Astrocyte (in vitro differentiated cells and primary cell): ENCODE measurements at places on chromosomes 2 and 18. TPM values are rescaled to one million over a fixed set of nuclear protein-coding genes. Genes with fewer than 3 reads are reported as not detected.

- DNase-seq: peak; percentile 76
- H3K27ac ChIP-seq: peak overlapping the region; percentile 50
- peaks cover 18% of the 10 kb centered on the region for H3K4me1 ChIP-seq
- no peaks in the 10 kb centered on the region for H3K27me3 ChIP-seq
These were observed 7.7 kb upstream of the SP100 start for GRCh38 chr2:230408244-230408842.

- no peak overlapping the region for H3K27ac ChIP-seq
- H3K4me1 ChIP-seq: no peaks in the 10 kb centered on the region
- H3K4me3 ChIP-seq: no peak overlapping the region
- H3K27me3 ChIP-seq: no peaks in the 10 kb centered on the region
- no peaks in the 10 kb centered on the region for H3K36me3 ChIP-seq
These were observed 400.3 kb downstream of the NCKAP5 start for GRCh38 chr2:133167990-133168389.

DNA sequence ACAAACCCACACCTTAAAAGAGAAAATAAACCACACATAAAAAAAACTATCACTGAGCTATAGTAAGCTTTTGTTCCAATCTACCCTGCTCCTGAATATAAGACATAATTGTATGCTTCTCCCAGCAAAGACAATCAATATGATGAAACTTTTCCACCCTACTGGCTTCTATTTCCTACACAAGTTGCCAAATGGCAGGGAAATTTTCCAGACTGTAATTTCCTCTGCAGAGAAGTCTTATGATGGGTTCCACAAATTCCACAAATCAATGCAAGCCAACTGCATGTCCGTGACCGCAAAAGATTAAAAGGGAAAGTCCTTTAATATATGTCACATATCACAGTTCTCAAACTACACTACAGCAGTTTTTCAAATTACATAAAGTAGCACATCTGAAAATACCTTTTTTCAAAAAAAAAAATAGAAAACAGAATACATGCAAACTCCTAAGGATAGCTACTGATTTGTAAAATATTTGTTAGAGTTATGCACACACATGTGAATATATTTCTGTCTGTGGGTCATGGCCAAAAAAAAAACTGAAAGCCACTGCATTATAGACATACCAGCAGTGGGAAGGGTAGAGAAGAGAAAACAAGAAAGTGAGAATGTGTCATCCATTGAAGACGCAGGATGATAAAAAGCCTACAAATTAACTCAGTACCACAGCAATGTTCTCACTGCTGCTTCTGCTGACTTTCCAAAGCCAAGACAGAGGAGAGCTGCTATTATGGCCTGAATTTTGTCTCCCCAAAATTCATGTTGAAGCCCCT is 61.4 kb downstream of the RPL31 start:
- H3K36me3 ChIP-seq: no peaks in the 10 kb centered on the region
- H3K4me1 ChIP-seq: peaks cover 4% of the 10 kb centered on the region
- H3K27me3 ChIP-seq: no peaks in the 10 kb centered on the region

DNA sequence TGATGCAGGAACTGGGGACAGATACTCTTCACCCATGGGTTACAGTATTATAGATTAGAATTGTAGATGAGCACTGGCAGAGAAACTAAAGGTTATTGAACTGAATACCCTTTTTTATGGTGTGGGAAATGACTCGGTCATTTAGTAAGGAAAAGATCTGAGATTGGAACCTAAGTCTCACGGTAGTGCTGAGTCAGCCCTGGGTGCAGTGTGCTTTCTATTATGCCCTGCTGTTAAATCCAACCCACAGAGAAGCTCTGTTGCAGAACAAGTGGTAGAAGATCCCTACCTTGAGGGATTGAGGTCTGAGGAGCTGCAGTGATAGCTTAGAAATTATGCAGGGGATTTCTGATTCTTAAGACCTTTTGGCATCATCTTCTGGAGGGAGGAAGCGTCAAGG is 12.7 kb downstream of the CCT7 start:
- H3K4me1 ChIP-seq: peaks cover 11% of the 10 kb centered on the region
- H3K4me3 ChIP-seq: no peak overlapping the region
- H3K36me3 ChIP-seq: peaks cover 82% of the 10 kb centered on the region

GRCh38 chr2:24083567-24084385 is 858 bp downstream of the TP53I3 start:
- no peaks in the 10 kb centered on the region for H3K27me3 ChIP-seq
- peak overlapping the region; percentile 74 for H3K4me3 ChIP-seq
- peak; percentile 76 for DNase-seq
- H3K36me3 ChIP-seq: peaks cover 20% of the 10 kb centered on the region
- peaks cover 8% of the 10 kb centered on the region for H3K4me1 ChIP-seq

GRCh38 chr18:27871726-27872125 is 305.2 kb downstream of the CDH2 start:
- no peaks in the 10 kb centered on the region for H3K36me3 ChIP-seq
- H3K4me1 ChIP-seq: no peaks in the 10 kb centered on the region
- H3K27me3 ChIP-seq: no peaks in the 10 kb centered on the region
- H3K27ac ChIP-seq: no peak overlapping the region

GRCh38 chr2:239202836-239203235 is 198.0 kb downstream of the HDAC4 start:
- H3K4me1 ChIP-seq: no peaks in the 10 kb centered on the region
- H3K36me3 ChIP-seq: no peaks in the 10 kb centered on the region
- H3K27ac ChIP-seq: no peak overlapping the region
- no peak overlapping the region for H3K4me3 ChIP-seq

GRCh38 chr2:19722531-19722971 is 179.2 kb downstream of the TTC32 start:
- no peak for DNase-seq
- no peaks in the 10 kb centered on the region for H3K36me3 ChIP-seq
- H3K27ac ChIP-seq: no peak overlapping the region
- H3K4me1 ChIP-seq: no peaks in the 10 kb centered on the region
- no peaks in the 10 kb centered on the region for H3K27me3 ChIP-seq

GRCh38 chr2:74602586-74603281 is 45.4 kb downstream of the M1AP start:
- H3K27ac ChIP-seq: no peak overlapping the region
- no peaks in the 10 kb centered on the region for H3K36me3 ChIP-seq
- DNase-seq: peak; percentile 85
- H3K27me3 ChIP-seq: peaks cover 28% of the 10 kb centered on the region
- no peak overlapping the region for H3K4me3 ChIP-seq

- H3K4me3 ChIP-seq: no peak overlapping the region
- H3K27ac ChIP-seq: no peak overlapping the region
- H3K36me3 ChIP-seq: no peaks in the 10 kb centered on the region
- H3K27me3 ChIP-seq: no peaks in the 10 kb centered on the region
- no peak for DNase-seq
These were observed 601.2 kb upstream of the SALL3 start for GRCh38 chr18:78378403-78378802.

GRCh38 chr2:25551316-25551715 is 122.1 kb downstream of the DTNB start:
- no peaks in the 10 kb centered on the region for H3K36me3 ChIP-seq
- no peak overlapping the region for H3K4me3 ChIP-seq
- H3K4me1 ChIP-seq: no peaks in the 10 kb centered on the region
- no peak overlapping the region for H3K27ac ChIP-seq

DNA sequence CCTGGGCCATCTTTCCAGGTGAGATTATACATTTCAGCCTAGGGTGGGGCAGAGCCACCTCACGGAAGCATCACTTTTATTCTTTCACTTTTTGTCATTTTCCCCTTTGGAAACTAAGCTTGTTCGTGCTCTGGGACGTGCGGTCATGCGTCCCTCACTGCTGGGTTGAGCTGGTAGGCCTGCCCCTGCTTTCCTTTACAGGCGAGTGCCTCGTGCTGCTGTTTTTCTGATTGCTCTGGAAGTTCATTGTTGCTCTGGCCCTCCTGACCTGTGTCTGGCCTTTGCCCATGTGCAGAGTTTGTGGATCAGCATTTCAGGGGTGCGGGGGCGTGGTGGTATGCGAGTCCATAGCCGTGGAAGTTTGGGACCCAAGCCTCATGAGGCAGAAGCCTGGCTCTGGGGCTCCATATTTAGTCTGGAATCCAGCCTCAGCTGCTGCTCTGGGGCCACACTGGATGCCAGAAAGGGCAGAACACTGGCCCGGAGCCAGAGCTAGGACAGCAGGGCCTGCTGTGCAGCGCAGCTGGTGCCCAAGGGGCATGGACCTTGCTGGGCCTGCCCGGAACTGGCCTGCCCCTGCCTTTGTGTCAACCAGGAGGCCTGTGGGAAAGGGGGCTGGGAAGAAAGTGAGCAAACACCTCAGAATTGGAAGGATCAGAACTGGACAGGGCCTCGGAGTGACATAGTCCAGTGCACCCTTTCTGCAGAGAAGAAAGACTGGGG is 51.1 kb downstream of the CTIF start:
- no peaks in the 10 kb centered on the region for H3K36me3 ChIP-seq
- no peaks in the 10 kb centered on the region for H3K27me3 ChIP-seq
- H3K4me1 ChIP-seq: peaks cover 16% of the 10 kb centered on the region
- no peak for DNase-seq

- H3K36me3 ChIP-seq: no peaks in the 10 kb centered on the region
- H3K27me3 ChIP-seq: no peaks in the 10 kb centered on the region
- H3K27ac ChIP-seq: no peak overlapping the region
- no peaks in the 10 kb centered on the region for H3K4me1 ChIP-seq
- H3K4me3 ChIP-seq: no peak overlapping the region
These were observed 8.9 kb downstream of the ADAM23 start for GRCh38 chr2:206452242-206452641.

DNA sequence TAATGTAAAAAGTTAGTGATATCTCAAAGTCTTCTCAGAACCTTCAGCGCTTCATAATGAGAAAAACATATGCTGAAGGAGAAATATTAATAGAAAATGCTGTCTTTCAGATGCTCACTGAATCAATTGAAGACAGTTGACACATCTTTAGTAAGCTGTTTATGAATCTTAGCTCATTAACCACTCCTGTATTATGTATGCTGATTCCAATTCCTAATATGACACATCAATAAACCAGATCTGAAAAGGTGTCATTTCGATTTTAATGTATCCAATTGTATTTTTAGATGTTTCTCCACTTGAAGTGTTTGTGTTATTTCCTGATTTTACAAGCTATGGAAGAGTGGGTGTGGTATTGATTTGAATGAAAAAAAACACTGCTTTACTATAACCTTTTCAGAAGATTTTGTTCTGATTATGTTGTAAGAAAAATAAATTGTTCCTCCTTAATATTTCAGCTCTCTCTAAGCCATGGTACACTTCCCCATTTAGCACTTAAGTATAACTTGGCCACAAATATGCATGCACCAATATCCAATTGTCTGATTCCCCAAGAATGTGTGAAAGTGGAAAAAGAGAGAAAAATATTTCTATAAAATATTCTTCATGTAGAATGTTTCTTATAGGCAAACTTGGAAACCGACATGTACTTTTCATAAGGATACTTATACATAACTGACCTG is 569.8 kb downstream of the ARHGAP15 start:
- no peak overlapping the region for H3K27ac ChIP-seq
- no peaks in the 10 kb centered on the region for H3K4me1 ChIP-seq
- no peak for DNase-seq

DNA sequence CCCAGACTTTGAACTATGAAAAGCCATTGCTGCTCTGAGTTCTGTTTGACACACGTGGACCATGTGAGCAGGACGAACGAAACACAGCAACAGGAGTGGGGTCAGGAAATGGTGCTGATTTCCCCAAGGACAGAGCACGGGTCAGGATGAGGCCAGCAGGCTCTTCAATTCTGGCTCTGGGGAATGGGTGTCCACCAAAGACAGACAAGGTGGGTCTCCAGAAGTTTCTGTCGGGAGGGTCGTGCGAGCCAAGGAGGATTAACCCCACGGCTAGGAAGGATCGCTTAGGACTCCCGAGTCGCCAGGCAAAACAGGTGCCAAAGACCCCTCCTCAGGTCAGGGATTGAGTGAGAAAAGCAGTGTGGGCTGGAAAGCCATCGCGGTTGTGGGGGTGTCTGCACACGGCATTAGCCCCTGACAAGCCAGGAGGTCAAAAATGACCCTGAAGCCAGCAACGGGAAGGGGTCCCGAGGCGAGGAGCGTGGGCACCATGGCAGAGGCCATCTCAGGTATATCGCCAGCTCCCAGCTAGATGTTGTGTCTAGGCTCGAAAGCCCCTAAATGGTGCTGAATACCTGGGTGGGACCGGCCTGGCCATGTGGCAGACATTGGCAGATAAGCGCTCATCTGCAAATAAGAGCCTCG is 213.9 kb upstream of the SALL3 start:
- H3K27ac ChIP-seq: no peak overlapping the region
- no peak for DNase-seq
- no peaks in the 10 kb centered on the region for H3K36me3 ChIP-seq
- no peak overlapping the region for H3K4me3 ChIP-seq
- H3K27me3 ChIP-seq: no peaks in the 10 kb centered on the region

DNA sequence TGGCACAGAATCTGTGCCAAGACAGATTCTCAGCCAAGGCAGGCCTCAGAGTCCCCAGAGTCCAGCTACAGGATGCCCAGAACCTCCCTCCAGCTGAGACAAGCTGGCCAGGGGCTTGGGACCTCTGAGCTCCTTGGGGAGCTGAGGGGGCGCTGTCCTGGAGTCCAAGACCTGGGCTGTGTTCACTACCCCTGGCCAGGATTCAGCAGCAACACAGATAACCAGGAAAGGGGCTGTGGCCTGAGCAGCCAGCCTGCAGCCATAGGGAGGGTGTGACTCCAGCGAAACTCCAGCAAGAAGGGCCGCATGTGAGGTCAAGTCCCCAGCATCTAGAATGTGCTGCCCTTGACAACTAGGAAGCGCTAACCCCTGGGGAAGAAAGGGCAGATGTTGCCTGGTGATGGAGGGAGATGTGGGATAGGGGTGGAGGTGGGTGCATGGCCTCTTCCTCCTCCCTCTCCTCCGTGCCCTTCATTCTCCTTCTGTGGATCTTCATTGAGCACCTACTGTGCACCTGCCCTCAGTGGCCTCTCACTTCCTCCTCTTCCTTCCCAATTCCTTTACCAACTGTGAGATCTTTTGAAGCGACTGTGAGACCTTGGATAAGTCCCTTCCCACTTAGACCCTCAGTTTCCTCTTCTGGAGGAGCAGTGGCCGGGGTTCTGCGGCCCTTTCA is 7.7 kb upstream of the ARID5A start:
- no peaks in the 10 kb centered on the region for H3K36me3 ChIP-seq
- H3K4me1 ChIP-seq: peaks cover 42% of the 10 kb centered on the region
- no peak overlapping the region for H3K4me3 ChIP-seq
- no peak overlapping the region for H3K27ac ChIP-seq
- DNase-seq: no peak
- peaks cover 4% of the 10 kb centered on the region for H3K27me3 ChIP-seq

Gene LAMA3
- 0.50 and 0.86 TPM in 2 replicates for total RNA-seq

Gene KCNK3
- total RNA-seq: 1.9 and 2.3 TPM in 2 replicates

Gene EVA1A
- total RNA-seq: 19.0 and 28.6 TPM in 2 replicates

Gene TFPI
- 52.9 and 56.6 TPM in 2 replicates for total RNA-seq

Gene LYPD6B
- 1.1 and 1.2 TPM in 2 replicates for total RNA-seq

Gene MMADHC
- total RNA-seq: 122 and 125 TPM in 2 replicates

Gene IL1RN
- not detected in 2 replicates for total RNA-seq
